ENCODE measurements at places on chromosomes 7 and 10. TPM values are rescaled to one million over a fixed set of nuclear protein-coding genes. Genes with fewer than 3 reads are reported as not detected.

DNA sequence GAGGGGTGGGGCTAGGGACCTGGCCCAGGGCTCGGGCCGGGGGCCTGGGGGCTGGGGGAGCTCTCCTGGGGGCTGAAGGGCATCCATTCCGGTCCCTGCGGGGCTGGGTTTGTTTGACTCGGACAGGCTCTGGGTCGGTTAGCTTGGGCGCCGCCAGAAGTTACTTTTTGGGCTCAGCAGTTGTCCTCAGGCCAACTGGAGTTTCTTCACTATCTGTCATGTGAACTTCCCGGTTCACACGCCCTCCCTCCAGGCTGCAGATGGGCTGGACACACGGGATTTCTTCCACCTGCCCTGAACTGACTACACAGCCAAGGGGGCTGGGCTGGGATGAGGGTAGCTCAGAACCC lies 3.8 kb downstream of the SLC4A2 start:
- H3K27ac ChIP-seq: no peak overlapping the region
- peaks cover 11% of the 10 kb centered on the region for H3K27me3 ChIP-seq
- peak overlapping the region; percentile 46 for H3K4me3 ChIP-seq
- no peaks in the 10 kb centered on the region for H3K36me3 ChIP-seq
- peaks cover 14% of the 10 kb centered on the region for H3K4me1 ChIP-seq

SEMA3A gene
- total RNA-seq: 16.3 TPM

DNA sequence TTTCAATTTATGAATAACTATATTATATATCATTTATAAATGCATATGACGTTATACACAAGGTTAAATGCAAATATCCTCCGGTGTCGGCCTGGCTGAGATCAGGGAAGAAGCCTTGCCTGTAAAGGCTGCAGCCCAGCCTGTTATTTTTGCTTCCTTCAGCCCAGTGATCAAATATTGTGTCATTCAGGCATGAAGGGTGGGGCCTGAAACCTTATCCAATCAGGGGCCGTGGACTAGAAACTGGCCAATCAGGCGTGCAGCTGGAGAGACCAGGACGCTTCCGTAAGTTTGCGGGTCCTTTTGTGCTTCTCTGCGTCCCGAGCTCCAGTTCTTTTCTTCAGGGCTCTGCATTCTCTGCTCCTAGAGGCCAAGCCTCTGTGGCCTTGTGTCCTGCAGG lies at the start of gene ZNF722:
Gene ZNF722, plus strand, starts transcription at position 301 of the 400 bp plus-strand sequence. CDS start 113 bp downstream, outside the sequence.
- H3K27me3 ChIP-seq: peaks cover 2% of the 10 kb centered on the region
- no peak for DNase-seq
- peaks cover 4% of the 10 kb centered on the region for H3K36me3 ChIP-seq
- H3K27ac ChIP-seq: no peak within 1 kb of the TSS

DNA sequence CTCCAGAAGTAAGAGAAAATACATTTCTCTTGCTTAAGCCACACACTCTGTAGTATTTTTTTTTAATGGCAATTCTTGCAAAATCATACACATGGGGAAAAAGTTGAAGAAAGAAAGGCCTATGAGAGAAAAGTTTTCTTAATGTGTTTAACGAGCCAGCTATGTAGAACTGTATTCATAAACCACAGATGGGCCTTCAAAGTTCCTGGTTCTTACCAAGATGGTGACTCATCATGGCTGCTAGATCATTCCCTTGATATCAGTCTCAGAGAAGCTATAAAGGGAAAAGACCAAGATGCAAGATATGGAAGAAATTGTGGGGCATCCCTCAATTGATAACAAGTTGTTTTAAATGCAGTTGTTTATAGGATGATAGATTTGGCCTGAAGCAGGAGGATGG lies 992.7 kb upstream of the MBL2 start:
- DNase-seq: no peak
- H3K27me3 ChIP-seq: no peaks in the 10 kb centered on the region
- no peaks in the 10 kb centered on the region for H3K36me3 ChIP-seq
- no peak overlapping the region for H3K4me3 ChIP-seq

TMEM209 gene
- 15.4 TPM for total RNA-seq

DNA sequence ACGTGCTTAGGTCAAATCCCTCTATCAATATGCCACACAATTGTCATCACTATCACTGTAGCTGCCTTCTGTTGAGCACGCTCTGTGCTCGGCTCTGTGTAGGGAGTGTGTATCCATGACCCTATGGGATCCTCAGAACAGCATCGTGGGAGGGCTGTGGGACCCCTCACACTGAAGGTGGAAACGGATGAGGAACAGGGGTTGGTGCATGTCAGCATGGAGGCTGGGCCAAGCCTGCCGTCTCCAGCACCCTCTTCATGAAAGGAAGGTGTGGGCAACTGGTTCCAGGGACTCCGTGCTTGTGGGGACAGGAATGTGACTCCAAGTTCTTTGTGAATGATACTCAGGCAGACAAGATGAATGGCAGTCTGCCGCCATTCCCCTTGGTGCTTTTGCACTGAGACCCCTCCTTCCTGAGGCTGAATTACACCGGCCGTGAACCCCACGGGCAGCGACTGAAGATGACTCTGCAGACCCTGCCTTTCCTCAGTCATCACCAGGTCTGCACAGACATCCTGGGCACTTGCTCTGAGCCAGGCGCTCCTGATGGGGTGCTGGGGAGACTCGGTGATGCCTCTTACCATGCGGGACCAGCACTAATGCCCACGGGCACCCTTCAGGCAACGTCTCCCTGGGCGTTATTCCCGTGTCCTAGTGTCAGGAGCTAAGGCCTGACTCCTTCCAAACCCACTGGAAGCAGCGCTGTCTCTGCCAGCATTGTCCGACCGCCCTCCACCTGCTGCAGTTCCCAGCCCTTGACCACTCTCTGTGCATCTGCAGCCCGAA lies 495.2 kb downstream of the TCERG1L start:
- peaks cover 7% of the 10 kb centered on the region for H3K27me3 ChIP-seq
- peak overlapping the region; percentile 8 for H3K27ac ChIP-seq
- H3K4me3 ChIP-seq: no peak overlapping the region
- DNase-seq: no peak
- no peaks in the 10 kb centered on the region for H3K36me3 ChIP-seq

- DNase-seq: no peak
- no peaks in the 10 kb centered on the region for H3K27me3 ChIP-seq
- H3K27ac ChIP-seq: peak overlapping the region; percentile 83
- peaks cover 19% of the 10 kb centered on the region for H3K4me1 ChIP-seq
- H3K36me3 ChIP-seq: no peaks in the 10 kb centered on the region
Observed at GRCh38 chr7:133940368-133940767, 186.8 kb upstream of the LRGUK start.

CPVL gene
- 20.3 TPM for total RNA-seq

DNA sequence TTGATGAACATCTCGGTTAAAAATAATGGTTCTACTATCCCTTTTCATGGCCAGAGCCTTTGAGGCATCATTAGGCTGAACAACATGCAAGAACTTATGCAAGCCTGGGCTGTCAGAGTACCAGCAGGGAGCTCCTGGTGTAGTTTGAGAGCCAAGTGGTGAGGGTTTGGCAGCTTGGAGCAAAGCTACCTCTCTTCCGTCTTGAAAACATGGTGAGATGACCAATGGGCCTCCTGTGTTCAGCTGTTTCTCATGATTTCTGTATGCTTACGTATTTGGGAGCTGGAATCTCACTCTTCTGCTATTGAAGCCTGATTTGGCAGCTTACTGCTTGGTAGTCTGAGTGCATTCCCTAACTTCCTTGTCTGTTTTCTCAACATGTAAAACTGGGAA lies 150.4 kb downstream of the CXCL12 start:
- no peak overlapping the region for H3K27ac ChIP-seq
- peaks cover 9% of the 10 kb centered on the region for H3K36me3 ChIP-seq
- DNase-seq: no peak
- no peaks in the 10 kb centered on the region for H3K27me3 ChIP-seq

SLIT1 gene
- 11.3 TPM for total RNA-seq

CYCS gene
- 127 TPM for total RNA-seq

DNA sequence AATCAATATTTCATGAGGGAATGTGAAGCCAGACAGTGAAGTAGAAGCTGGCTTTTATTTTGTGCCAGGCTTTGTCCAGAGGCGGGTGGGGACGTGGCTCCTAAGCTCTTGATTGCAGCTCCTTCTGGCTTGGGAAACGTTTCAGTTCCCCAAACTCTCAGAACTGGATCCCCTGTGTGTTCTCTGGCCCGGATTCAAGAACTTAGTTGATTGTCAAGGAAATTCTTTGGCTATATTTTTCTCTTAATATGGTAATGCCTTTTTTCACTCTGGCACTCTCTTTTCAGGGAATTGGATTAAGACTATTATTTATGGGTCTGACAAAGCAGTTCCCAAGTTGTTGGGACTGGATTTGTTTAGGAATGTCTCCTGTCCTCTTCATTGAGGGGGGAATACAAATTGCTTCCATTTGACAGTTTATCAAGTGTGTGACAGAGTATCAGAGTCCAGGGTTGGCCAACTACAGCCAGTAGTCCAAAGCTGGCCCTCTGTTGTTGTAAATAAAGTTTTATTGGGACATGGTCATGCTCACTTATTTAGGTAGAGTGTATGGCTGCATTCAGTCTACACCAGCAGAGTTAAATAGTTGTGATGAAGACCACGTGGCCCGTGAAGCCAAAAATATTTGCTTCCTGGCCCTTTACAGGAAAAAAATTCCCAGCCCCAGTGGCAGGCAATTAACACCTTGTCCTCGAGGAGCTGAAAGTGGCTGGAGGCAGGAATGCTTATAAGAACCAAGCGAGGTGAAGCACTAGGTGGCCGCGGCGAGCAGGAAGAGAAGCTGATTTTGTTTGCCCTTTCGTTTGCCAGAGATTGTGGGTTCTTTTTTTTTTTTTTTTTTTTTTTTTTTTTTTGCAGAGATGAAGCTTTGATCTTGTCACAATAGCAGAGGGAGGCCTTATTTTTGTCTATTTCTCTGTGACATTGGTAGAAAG lies 34.3 kb downstream of the HTRA1 start:
- H3K4me1 ChIP-seq: peaks cover 24% of the 10 kb centered on the region
- H3K27me3 ChIP-seq: peaks cover 7% of the 10 kb centered on the region
- H3K27ac ChIP-seq: peak overlapping the region; percentile 56
- H3K36me3 ChIP-seq: no peaks in the 10 kb centered on the region

GRCh38 chr7:76333511-76334101 lies 25.2 kb downstream of the YWHAG start:
- H3K4me3 ChIP-seq: peak overlapping the region; percentile 40
- DNase-seq: no peak
- H3K27me3 ChIP-seq: peaks cover 5% of the 10 kb centered on the region
- peaks cover 7% of the 10 kb centered on the region for H3K36me3 ChIP-seq

AGFG2 gene
- 5.7 TPM for total RNA-seq

ELFN1 gene
- 40.0 TPM for total RNA-seq
